ENCODE measurements at places on chromosomes 11 and 22.

- no peak for DNase-seq
These were observed 4.2 kb upstream of the SCARF2 start for GRCh38 chr22:20441631-20442484.

DNA sequence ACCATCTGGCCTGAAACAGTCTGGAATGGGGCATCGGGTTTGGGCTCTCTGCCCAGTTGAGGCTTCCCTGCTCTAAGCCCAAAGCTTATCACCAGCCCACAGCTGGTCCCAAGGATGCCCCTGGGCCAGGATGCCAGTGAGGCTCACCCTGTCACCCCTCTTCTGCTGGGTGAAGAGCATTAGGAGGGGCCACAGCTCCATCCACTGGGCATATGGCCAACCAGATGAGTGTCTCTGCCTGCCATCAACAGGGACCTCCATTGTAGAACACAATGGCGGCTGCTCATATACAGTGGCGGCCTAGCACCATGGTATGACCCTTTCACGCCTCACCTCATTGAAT, 5.6 kb downstream of the CHST1 start:
- no peak for DNase-seq

DNA sequence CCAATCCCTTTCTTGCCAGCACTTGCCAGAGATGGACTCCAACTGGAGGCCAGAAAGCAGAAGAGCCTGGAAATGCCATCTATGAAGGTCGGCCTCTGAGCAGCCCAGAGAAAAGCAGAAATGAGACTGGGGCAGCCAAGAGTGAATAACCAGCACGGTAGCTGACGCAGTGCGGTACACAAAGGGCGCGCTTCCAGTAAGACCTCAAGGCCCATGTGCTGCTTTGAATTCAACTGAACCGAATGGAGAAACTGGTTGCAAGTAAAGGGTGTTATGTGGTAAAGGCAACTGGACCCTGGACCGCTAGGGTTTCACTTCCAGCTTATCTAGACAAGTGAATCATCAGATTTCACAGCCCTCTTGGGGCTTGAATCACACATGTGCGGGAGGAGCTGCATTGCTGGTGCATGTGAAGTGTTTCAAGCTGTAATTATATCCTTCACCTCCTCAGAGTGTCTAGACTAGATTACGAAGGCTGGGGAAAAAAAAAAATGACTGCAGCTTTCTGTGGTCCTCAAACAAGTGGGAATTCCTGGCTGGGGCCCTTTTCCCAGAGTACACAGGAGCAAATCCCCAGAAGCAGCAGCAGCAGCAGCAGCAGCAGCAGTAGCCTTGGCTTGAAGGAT, 128.9 kb downstream of the CCDC34 start:
- DNase-seq: no peak

- no peak for DNase-seq
These were observed 110.5 kb downstream of the KCNQ1 start for GRCh38 chr11:2555336-2555735.

GRCh38 chr22:28232204-28232603, 313.1 kb upstream of the PITPNB start:
- DNase-seq: no peak

- DNase-seq: no peak
These were observed 4.9 kb downstream of the CSNK1E start for GRCh38 chr22:38312261-38312800.

GRCh38 chr22:25024895-25025294, 72.4 kb downstream of the KIAA1671 start:
- no peak for DNase-seq

DNA sequence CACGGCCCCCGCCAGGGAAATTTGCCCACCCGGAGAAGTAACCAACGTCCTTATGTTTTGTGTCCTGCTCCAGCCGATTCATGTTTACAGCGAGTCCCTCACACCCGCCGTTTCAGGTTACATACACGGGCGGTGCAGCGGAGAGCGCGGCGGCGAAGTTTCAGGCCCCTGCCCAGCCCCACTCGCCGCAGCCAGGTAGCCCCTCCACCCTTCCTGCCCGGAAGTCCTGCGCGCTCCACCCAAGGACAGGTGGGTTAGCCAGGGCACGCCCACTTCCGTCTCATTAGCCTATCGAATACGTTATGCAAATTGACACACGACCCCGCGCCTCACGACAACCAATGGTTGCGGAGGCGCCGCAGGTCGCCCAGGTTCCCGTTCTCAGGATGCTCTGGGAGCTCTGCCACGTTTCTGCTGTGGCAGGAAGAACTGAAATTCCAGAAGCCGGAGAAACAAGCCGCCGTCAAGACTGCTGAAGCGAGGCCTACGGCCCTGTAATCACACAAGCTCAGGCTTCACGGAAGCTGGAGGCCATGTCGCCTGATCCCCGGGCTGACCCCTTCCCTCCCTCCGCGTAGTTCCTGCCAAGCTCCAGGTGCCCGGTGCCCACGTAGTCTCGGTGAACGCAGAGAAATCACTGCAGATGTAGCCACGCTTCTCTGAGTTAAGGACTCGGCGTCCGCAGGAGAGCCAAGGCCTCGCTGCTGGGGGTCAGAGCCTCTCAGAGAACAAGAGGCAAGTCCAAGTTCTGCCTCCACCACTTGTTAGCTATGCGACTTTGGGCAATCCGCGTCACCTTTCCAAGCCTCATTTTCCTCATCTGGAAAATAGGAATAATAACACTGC, 22.4 kb upstream of the MYH9 start:
- peak; percentile 20 for DNase-seq

DNA sequence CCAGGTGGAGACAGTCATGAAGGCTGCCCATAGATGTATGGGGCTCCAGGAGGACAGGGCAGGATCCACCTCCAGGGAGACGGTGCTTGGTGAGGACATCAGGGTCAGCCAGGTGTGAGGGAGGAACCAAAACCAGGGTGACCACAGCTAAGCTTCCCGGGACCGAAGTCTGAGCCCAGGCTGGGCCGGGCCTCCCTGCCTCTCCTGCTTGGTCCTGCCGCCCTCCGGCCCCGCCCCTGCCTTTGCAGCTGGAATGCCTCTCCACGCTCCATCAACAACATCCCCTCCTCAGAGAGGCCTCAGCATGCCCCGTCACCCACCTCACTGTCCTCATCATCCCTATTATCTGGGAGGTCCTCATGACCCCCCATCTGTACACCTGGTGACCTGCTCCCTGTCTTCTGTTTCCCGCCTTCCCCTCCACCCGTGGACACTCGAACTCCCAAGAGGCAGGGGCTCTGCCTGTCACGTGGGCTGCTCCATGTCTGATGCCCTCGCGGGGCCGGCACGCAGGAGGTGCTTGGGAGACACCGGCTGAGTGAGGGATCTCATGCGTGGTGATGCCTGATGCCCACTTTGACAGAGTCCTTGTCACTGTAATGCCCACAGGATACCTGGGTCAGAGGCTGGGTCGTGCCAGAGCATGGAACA, 59.4 kb downstream of the RTL6 start:
- DNase-seq: no peak

GRCh38 chr11:110172468-110173065, 79.4 kb downstream of the ZC3H12C start:
- DNase-seq: peak; percentile 60

DNA sequence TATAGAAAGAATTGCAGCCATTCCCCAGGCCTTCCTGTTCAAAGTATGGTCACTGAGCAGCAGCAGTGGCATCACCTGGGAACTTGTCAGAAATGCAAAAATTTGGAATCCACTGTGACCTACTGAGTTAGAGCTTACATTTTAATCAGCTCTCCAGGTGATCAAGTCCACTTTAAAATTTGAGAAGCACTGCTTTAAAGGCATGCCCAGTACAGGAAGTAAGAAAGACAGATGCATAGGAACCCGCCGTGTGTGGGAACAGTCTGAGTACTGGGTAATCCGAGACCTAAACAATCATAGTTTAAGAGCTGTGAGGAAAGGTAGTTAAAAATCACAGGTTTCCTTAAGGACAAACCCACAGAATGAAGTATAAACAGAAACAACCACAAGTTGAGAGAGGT, 462.4 kb downstream of the RAB38 start:
- no peak for DNase-seq

GRCh38 chr11:32154275-32154674, 63.4 kb downstream of the RCN1 start:
- DNase-seq: no peak

GRCh38 chr11:112525270-112525669, 264.6 kb upstream of the PLET1 start:
- peak; percentile 65 for DNase-seq

GRCh38 chr22:23500508-23501260, 79.4 kb downstream of the IGLL1 start:
- no peak for DNase-seq

DNA sequence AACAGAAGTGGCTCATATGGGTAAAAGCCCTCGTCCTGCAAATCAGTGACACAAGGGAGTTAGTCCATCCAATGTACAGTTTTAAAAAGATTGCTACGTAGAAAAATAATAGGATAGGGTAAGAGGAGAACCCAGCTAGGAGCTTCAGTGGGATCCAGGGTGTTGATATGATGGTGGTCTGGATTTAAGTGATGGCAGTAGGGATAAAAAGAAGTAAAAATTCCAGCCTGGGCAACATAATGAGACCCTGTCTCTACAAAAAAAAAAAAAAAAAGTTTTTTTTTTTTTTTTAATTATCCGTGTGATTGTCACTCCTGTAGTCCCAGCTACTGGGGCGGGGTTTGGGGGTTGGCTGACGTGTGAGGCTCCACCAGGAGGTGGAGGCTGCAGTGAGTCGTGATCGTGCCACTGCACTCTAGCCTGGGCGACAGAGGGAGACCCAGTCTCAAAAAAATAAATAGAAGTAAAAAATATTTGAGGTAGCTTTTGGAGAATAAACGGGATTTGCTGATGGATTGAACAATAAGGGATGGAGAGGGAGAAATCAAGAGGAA, 7.0 kb upstream of the L3MBTL2 start:
- DNase-seq: peak; percentile 21

DNA sequence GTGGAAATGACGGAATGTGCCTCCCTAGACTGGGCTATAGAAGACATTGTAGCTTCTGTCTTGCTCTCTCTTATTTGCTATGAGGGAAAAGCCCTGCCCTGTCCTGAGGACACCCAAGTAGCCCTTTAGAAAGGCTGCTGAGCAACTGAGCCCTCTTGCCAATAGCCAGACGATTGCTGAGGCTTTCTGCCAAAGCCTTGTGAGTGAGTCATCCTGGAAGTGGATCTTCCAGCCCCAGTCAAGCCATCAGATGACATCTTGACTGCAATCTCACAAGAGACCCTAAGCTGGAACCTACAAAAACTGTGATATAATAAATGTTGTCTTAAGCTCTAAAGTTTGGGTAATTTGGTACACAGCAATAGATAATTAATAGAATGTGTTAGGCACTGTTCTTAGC, 3.9 kb upstream of the TRAF6 start:
- DNase-seq: no peak

- no peak for DNase-seq
These were observed 135.1 kb downstream of the SHANK2 start for GRCh38 chr11:71117311-71117710.

DNA sequence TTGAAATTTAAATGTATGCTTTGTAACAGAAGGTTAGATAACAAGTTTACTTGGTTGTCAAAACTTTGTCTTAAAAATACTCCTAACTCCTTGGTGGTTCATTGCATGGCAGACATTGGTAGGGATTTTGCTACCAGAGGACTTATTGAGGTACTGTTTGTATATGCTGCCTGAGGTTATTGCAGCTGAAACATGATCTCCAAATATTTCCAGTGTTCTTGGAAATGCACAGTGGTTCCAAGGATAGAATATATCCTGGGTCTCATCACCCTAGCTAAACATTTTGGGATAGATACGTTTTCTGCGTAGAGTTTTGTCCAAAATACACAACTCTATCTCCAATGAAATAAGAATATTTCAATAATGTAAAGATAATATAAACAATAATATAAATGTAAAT, 109.2 kb downstream of the RAB38 start:
- DNase-seq: no peak

DNA sequence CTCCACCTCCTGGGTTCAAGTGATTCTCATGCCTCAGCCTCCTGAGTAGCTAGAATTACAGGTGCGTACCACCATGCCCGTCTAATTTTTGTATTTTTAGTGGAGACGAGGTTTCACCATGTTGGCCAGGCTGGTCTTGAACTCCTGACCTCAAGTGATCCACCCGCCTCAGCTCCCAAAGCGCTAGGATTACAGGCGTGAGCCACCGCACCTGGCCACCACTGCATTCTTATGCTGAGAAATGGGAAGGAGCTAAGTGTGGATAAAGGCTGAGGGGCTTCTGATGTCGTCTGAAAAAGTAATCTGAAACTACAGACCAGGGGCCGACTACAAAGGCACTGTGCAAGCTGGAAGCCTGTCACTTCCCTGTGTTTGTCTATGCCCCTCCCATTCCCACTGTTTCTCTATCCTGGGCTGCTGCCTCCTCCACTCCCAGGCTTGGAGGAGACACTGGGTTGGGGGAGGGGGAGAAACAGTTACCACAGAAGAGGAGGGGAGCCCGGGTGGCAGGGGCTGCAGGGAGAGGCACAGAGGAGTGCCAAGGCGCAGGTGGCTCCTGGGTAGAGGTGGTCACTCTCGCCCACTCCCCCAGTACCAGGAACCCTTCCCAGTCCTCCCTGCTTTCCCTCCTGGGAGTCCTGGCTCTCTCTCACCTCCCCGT, 2.9 kb upstream of the MTA2 start:
- no peak for DNase-seq

DNA sequence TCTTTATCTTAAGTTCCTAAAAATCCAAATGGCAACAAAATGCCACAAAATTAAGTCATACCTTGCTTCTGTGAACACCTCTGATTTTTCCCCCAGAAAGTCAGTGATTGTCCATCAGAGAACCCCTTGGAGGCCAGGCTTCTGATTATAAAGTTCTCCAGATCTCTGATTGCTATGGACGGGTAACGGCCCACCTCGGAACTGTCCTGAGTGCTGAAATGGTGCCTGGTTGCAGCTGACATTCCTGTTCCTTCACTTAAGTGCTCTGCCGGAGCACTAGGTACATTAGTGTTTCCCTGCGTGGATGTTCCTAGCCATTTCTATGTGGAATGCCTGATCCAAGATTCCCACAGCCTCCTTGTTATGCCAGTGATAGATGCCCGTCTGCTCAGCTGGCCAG, 85.0 kb downstream of the CHST1 start:
- DNase-seq: no peak

DNA sequence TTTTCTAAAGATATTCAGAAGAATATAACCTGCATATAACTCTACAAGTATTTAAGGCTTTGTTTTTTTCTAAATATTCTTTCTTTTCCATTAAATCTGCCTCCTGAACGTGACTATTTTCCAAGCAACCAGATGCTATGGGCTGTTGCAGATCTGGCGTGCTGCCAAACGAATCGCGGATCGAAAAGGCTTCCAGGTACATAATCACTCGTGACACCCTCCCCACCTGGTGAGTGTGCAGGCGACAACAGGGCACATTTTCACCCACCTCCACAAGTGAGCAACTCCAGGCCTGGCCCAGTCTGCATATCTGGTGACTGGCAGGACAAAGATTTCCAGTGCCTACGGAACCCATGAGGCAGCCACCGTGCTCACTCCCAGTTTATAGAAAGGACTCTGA, 660.1 kb downstream of the OPCML start:
- no peak for DNase-seq
